Activated T-cell treated with anti-CD3 and anti-CD28 coated beads, Interleukin-2, amount 50 U/mL, for 72 hours (primary cell): ENCODE measurements at places on chromosomes 12 and 14.
A peak's percentile ranks its signal among the peaks of the same experiment; 100 is the strongest.

GRCh38 chr12:67773896-67774295 is 125.4 kb downstream of the DYRK2 start:
- no peak for DNase-seq

- DNase-seq: no peak
These were observed 42.7 kb upstream of the CRACR2A start for GRCh38 chr12:3795492-3796133.

DNA sequence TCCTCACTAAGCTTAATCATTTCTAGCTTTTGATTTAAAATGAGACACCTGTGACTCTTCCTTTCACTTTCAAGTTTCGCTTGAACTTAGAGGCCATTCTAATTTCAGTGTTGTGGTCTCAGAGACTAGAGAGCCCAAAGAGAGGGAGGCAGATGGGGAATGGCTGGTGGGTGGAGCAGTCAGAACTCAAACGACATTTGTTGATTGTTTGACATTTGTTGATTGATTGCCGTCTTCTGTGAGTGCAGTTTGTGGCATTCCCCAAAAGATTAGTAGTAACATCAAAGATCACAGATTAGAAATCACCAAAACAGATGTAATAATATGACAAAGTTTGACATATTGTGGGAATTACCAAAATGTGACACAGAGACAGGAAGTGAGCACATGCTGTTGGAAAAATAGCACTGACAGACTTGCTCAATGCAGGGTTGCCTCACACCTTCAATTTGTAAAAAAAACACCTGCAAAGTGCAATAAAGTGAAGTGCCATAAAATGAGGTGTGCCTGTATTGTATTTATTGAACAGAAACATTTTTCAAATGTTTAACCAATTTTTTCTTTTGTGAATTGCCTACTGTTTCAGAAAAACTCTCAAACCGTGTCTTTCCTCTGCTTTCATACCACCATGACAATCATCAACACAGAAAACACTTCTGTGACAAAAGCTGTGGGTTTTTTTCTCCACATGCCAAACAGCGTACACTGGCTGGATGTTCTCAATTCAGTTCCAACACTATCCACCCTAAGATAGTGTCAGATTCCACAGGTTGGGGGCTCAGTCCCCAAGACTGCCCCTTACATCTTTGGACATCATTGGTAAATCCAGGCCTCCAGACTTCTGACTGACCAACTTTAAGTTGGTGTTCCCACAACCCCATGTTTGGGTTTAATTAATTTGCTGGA is 376.3 kb upstream of the RGS6 start:
- peak; percentile 82 for DNase-seq

- DNase-seq: peak; percentile 74
These were observed 20.5 kb upstream of the ITPR2 start for GRCh38 chr12:26853303-26854030.

GRCh38 chr12:77005611-77006098 is 59.7 kb downstream of the E2F7 start:
- no peak for DNase-seq

GRCh38 chr12:92601176-92601575 is 101.6 kb upstream of the PLEKHG7 start:
- DNase-seq: no peak

GRCh38 chr12:126160912-126161311 is 1095.7 kb downstream of the AACS start:
- DNase-seq: no peak

DNA sequence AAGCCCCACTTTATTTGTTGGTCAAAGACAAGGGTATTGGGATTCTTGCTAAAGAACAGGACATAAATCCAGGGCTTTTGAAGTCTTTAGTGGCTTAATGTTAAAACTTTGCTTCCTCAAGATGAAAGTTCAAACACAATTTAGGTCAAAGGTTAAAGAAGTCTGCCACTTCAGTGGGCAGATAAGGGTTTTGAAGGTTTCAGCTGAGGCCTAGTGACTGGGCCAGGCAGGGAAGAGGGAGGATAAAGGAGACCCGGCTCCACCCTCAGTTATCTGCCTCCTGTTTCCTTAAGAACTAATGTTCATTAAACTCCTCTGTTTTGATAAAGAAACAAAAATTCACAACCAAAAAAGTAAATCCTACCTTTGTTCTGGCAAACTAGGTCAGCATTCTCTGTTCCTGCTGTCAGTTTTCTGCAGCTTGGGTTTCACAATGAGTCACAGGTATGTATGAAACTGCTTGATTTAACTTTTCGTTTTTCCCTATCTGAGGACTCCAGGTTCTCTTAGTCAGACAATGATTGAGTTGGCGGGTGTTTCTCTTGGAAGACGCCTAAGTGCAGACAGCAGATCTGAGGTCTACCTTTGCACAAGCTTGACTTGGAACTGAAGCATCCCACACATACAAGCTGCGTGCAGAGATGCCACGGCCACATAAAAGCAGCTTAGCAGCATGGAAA is 208.3 kb downstream of the EXOC5 start:
- peak; percentile 37 for DNase-seq

GRCh38 chr12:102642199-102642598 is 161.8 kb upstream of the IGF1 start:
- no peak for DNase-seq

- DNase-seq: no peak
These were observed 43.5 kb upstream of the EIF5 start for GRCh38 chr14:103290494-103290893.

DNA sequence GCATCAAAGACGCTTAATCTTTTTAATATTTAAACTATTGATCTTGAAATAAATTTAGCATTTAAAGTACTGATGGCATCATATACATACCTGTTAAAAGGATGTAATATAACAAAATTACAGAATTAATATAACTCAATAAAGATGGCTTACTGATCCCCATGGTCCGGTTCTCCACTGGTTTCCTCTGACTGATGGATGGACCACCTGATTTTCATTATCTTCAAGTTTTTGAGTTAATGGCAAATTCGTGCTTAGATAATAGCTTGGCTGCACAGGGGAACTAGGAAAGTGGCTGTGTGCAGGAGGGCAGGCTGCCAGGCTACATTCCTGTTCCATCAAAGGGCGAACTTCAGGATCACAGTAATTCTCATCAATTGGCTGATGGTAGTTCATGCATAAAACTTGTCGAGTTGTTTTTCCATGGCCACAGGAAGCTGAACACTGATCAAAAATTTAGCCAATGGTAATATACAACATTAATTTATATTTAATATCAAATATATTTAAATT is 123.9 kb downstream of the ADAMTS20 start:
- DNase-seq: no peak

- DNase-seq: no peak
These were observed 288.2 kb downstream of the PAWR start for GRCh38 chr12:79402606-79403005.

- DNase-seq: no peak
These were observed 267.4 kb downstream of the ALG10 start for GRCh38 chr12:34289431-34290380.

DNA sequence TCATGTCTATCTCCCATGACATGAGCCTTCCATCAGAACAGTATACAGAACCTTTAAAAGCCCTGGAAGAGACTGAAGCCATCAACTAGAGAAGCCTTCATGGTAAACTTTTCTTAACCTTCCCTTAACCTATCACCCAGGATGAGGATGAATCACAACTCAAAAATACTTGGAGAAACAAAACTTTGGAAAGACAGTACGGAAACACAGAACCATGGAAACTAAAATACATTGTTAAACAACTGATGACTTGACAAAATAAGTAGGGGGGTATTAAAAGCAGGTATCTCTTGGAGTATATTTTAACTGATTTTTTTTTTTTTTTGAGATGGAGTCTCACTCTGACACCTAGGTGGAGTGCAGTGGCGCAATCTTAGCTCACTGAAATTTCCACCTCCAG is 8.7 kb downstream of the TM7SF3 start:
- DNase-seq: no peak

- DNase-seq: peak; percentile 65
These were observed 31.9 kb upstream of the ZFP36L1 start for GRCh38 chr14:68824517-68825347.

- DNase-seq: no peak
These were observed 126.0 kb upstream of the FKBP4 start for GRCh38 chr12:2668816-2669215.

DNA sequence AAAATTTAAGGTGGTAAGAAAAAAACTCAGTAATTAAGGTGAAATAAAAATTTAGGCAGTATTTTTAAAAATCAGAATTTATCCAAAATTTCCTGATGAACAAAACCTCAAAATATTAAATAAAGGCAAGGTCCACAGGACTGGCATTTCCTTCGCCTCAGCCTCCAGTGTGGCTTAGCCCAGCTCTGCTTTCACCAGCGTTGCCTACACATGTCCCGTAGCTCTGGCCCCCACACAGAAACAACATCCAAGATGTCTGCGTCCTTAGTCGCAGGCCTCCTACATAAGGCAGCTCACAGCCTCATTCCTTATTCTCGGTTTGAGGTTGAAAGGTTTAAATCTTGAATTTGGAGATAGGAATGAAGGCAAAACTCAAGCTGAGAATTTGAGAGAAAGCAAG is 274.3 kb downstream of the SYT1 start:
- no peak for DNase-seq

DNA sequence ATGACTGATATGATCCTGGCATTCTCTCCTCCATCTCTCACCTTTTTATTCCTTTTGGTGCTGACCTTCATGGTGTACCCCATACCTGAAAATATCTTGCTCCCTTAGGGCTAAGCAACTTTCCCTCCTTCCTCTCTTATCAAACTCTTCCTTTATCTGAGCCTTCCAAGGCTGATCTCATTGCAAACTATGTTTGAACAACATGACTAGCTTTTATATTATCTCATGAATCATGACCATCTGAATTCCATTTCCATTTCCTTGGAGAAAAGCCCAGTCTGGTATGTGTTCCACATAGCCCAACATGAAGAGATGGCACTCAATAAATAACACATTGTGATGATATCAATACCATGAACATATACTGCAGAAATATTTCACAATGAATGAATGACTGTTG is 111.6 kb downstream of the TSPAN8 start:
- DNase-seq: no peak

DNA sequence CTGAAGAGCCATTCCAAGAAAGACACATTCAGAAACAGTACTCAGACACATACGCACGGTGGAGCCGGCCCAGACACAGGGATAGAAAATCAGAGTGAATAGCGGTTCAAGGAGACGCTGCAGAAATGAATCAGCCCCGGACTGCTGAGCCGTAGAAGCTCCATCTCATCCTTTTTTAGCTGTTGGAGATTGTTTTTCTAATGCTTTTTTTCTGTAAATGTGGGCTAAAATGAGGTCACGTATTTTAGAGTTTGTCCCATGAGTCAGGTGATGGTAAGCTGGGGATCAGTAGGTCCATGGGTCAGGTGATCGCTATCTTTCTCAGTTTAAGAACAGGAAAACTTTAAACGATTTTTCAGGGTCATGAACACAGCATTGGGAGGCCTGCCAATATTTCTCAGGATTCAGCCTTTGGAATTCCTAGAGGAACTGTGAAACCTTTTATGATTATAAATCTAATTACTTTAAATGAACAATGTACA is 202.4 kb downstream of the ITPR2 start:
- DNase-seq: no peak

GRCh38 chr12:26871985-26872384 is 39.0 kb upstream of the ITPR2 start:
- no peak for DNase-seq
